ENCODE measurements at places on chromosomes 12 and 14.
A peak's percentile ranks its signal among the peaks of the same experiment; 100 is the strongest.

DNA sequence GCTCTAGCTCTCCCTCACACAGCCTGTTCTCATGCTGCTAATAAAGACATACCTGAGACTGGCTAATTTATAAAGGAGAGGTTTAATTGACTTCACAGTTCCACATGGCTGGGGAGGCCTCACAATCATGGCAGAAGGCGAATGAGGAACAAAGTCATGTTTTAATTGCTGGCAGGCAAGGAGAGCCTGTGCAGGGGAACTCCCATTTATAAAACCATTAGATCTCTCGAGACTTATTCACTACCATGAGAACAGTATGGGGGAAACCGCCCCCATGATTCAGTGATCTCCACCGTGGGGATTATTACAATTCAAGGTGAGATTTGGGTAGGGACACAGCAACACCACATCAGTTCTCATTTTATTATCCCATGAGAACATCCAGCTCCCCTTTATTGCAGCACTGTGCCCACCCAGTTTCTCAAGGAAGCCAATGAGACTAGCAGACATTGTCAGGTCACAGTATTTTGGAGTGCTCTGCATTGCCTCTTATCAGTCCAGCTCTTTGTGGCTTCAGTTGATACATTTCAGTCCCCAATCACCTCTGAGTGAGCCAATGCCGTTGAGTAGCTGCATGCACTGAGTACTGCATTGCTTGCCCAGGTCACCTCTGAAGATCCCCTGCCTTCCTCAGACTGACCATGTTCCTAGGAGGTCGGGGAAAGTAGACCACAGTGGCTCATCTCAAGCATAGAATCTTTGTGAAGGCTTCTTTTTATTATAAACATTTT is 131.2 kb downstream of the CRADD start:
- DNase-seq: no peak

DNA sequence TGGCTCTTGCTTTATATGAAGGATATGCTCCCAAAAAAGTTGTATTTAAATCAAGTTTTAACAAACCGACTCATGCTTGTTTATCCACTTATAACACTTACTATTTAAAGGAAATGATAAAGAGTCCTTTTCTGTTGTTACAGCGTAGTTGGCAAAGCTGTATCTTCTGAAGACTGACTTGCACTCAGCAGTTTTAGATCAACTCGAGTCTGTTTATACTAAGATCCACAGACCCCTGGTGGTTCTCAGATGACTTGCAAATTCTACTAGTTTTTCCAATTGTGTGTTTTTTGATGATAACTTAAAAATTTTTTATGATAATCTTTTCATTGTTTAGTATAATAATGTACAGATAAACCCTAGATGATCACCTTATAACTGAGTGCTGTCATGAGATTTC is 475.8 kb downstream of the RGS6 start:
- no peak for DNase-seq

DNA sequence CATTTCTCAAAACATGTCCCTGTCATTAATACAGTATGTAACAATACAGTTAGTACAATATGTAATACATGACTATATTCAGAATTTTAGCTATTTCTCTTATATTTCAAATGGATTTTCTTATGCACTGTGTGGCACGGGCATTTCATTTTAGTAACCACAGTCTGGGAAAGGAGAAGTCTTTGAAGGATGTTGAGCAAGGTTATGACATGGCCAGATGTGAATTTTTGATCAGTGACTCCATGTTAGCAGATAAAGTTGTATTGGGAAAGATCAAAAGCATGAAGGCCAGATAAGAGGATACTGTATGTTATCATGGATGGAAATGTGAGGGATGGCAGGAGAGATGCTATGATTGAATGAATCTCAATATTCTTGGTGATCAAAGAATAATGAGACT is 285.2 kb downstream of the NAV3 start:
- no peak for DNase-seq

GRCh38 chr14:53640695-53641094 is 315.9 kb downstream of the BMP4 start:
- DNase-seq: no peak

DNA sequence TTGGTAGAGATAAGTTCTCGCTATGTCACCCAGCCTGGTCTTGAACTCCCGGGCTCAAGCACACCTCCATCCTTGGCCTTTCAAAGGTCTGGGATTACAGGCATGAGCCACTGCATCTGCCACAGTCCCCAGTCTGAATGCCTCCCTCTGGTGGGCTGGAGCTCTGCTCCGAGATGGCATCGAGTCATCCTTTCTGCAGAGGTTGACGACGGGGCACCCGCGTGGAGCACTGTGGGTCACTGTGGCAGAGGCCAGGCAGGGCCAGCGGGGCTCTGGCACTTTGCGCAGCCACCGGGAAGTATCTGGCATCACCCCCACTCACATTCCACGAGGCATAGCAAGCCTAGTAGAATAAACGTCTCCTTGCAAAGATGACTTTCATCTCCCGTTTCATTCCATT is 163.3 kb upstream of the DIO3 start:
- no peak for DNase-seq

- DNase-seq: no peak
These were observed 479.7 kb upstream of the TBX3 start for GRCh38 chr12:115163710-115164109.

GRCh38 chr14:72906316-72906715 is 12.4 kb upstream of the DPF3 start:
- DNase-seq: no peak

- DNase-seq: no peak
These were observed 39.8 kb downstream of the GRIN2B start for GRCh38 chr12:13941258-13942249.

DNA sequence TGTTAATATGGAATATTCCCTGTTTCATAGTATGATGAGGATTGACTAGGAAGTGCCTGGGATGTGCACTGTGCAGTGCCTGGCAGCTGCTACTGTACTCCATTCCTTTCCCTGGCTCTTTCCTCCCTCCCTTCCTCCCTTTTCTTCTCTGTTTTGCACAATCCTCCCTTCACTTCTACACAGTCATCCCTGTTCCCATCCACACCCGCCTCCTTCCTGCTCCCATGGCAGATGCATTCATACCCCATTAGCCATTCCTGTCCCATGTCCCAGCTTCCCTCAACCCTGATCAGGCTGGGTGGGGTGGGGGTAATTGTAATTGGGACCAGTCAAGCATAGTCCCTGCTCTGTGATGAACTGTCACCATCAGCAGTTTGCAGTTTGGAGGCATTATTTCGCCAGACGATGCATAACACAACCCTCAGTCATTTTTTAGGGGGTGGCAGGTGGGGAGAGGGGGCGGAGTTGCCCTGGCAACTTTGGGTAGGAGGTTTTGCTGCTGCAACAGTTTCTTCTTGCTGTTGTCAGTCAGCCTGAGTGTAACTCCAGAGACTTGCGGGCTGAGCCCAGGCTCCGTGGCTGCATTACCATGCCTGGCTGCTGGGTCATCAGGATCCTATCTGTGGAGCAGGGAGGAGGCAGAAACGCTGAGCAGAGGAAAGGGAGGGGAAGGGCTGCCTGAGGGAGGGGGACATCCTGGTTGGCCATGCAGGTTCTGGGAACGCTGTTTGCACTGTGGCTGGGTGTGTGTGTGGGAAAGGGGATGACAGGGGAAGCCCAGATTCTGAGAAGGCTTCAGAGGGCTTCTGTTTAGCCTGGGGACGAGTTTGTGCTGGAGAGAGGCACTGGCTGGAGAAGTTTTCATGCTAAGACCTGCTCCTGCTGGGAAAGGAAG is 4.1 kb upstream of the KRT84 start:
- DNase-seq: peak; percentile 74

DNA sequence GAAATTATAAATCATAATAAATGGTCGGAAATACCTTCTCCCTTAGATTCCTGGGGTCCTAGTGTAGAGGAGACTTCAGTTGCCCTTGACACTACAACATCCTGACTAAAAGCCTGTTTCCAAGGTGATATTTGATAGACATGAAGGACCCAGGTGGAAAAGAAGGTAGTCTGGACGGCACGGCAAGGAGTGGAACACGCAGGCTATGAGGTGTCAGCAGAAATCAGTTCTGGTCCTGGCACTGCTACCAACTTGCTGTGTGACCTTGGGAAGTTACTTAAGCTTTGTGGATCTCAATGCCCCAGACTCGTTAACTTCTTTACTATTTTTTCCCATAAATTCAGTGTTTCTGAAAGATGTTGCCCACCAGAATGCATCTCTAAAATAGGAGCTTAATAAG is 36.9 kb upstream of the BCL2L14 start:
- DNase-seq: no peak

GRCh38 chr14:25588751-25589150 is 538.8 kb upstream of the STXBP6 start:
- no peak for DNase-seq

DNA sequence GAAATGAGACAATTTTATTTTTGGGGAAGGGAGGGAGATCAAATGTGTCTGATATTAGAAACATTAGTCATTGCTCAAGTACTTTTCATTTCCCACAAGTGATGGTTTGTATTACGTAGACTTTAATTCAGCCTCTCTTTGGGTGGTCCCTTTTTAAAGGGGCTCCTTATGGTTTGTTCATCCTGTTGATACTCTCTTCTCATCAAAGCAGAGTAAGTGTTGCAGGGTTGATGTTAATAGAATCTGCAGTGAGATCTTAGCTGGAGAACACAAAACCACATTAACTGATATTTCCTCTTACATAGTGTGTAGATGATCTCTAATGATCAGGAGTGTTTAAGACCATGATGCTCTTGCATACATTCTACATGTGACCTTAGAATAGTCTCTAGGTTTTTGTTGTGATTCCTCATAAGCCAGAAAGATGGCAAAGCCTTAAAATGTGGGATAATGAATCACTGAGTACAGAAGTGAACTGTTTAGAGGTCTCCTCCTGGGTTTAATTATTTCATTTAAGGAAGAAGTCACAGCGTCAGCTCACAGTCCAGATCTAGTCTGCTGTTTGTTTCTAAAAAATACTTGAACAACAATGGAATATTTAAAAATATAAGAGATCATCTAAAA is 87.4 kb upstream of the PTPRR start:
- DNase-seq: no peak

GRCh38 chr12:101002696-101003419 is 207.2 kb downstream of the SLC5A8 start:
- no peak for DNase-seq

DNA sequence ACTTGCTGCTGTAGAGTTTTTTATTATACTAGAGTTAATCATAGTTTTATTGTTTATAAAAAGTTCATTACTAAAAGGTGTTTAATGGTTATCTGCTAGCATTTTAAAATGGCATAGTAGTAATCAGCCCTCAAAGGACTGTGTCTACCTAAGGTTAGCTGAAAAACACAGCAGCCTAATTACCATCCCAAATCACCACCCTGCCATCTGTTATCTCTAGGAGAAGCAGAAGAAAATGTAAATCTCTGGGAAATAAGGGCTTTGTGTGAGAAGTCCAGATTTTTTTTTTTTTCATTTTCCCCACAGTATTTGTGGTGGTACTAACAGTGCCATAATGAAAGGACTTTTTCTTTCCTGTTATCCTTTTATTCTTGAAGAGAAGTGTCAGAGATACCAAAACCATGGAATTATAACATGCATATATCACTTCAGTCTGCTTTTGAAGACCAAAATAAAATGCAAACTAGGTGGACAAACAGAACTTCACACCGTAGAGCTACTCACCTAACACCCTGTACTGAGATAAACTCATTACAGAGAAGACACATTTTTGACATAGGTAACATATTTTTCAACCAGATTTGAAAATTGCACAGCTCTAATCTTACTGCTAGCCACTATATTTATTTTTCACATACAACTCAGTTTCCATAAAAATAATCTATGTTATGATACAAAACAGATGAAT is 876.2 kb downstream of the C12orf50 start:
- DNase-seq: no peak

GRCh38 chr12:26088998-26089397 is 35.8 kb downstream of the BHLHE41 start:
- no peak for DNase-seq

GRCh38 chr12:12922191-12922616 is 29.8 kb downstream of the GPRC5D start:
- DNase-seq: no peak

GRCh38 chr12:132638541-132639408 is 20.2 kb downstream of the P2RX2 start:
- no peak for DNase-seq

- DNase-seq: no peak
These were observed 21.1 kb upstream of the SCARB1 start for GRCh38 chr12:124884587-124885438.

DNA sequence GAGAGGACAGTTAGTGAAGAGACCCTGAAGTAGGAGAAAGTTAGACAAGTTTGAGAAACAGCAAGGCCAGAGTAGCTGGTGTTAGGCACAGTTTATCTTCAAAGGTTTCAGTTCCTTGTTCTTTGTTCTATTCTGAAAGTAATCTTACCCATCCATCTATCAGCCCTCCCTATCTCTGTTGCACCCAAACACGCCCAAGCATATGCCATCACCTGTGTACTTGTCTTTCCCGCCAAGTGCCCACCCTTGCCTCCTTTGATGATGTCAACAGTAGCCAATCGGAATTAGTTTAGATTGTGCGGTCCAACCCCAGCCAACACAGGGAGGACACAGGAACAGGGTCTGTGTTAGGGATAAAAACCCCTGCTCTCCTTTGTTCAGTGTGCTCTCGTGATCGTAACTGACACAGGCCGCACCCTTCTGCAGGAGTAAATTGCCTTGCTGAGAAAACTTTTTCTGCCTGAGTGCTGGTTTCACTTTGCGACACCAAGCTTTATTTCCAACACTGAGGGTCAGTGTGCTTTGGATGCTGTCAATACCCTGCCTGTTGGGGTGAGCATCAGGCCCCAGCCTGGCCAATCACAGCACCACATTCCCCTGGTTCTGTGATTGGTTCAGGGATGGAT is 4.7 kb upstream of the TMEM229B start:
- DNase-seq: no peak

- peak; percentile 11 for DNase-seq
These were observed 26.8 kb upstream of the DAAM1 start for GRCh38 chr14:59161561-59162175.

DNA sequence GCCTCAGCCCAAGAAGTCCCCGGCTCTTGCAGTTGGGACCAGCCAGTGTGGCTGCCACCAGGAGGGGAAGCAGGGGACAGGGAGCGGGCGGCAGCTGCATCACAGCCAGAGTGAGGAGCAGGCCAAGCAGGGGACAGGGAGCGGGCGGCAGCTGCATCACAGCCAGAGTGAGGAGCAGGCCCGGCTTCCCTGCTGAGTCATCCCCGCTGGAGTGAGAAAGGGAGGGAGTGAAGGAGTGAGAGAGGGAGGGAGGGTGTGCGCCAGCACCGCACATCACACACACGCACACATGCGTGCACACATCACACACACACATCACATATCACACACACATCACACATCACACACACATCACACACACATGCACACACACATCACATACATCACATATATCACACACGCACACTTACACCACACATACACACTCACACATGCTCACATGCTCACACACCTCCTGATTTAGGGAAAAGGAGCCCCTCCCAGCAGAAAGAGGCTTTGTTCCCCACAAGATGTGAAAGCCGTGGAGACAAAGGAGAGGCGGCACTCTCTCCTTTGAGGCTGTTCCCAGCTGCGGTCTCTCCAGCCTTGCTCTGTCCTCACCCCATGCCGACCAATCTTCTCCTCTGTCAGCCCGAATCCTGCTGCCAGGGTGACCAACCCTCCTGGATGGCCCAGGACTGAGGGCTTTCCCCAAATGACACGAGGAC is 16.7 kb upstream of the ZDHHC22 start:
- peak; percentile 87 for DNase-seq

- no peak for DNase-seq
These were observed 26.4 kb downstream of the SPIC start for GRCh38 chr12:101501410-101501995.

GRCh38 chr12:8038659-8039114 is 6.2 kb downstream of the FOXJ2 start:
- DNase-seq: peak; percentile 78

- DNase-seq: no peak
These were observed 14.0 kb downstream of the MAPK1IP1L start for GRCh38 chr14:55065411-55065810.

- DNase-seq: no peak
These were observed 3.2 kb downstream of the USP44 start for GRCh38 chr12:95548056-95548538.
